ENCODE measurements at places on chromosomes 16 and 17. TPM values are rescaled to one million over a fixed set of nuclear protein-coding genes. Genes with fewer than 3 reads are reported as not detected.

DNA sequence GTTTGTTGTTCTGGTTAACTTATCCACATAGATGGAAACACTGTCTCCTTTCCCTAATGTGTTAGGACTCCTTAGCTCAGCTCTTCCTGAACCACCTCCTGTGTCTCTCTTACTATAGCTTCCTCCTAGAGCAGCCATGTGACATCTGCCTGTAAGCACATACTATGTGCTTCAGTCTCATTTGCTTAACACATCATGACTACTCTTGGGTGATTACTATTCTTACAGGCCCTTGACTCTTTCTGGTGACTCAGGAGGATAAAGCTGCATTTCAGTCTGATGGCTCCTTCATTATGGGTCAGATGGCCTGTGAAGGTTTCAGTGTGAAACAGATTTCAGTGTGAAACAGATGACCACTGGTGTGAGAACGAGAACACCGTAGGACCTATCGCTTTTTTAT is 320 bp upstream of the KRTAP4-2 start:
- no peaks in the 10 kb centered on the region for H3K27me3 ChIP-seq
- no peak overlapping the region for H3K4me3 ChIP-seq
- no peak overlapping the region for H3K27ac ChIP-seq
- H3K4me1 ChIP-seq = no peaks in the 10 kb centered on the region
- H3K36me3 ChIP-seq = no peaks in the 10 kb centered on the region

GRCh38 chr17:17535957-17536356 is 39.8 kb upstream of the RASD1 start:
- no peak overlapping the region for H3K4me3 ChIP-seq
- no peaks in the 10 kb centered on the region for H3K27me3 ChIP-seq
- H3K4me1 ChIP-seq = peaks cover 43% of the 10 kb centered on the region
- peak overlapping the region; percentile 52 for H3K27ac ChIP-seq
- DNase-seq = peak; percentile 90

GRCh38 chr17:2090210-2090641 is 35.3 kb downstream of the HIC1 start:
- peaks cover 28% of the 10 kb centered on the region for H3K4me1 ChIP-seq
- H3K36me3 ChIP-seq = no peaks in the 10 kb centered on the region
- no peak overlapping the region for H3K4me3 ChIP-seq
- H3K27me3 ChIP-seq = no peaks in the 10 kb centered on the region

- H3K36me3 ChIP-seq = no peaks in the 10 kb centered on the region
- no peaks in the 10 kb centered on the region for H3K4me1 ChIP-seq
- no peak overlapping the region for H3K27ac ChIP-seq
- H3K4me3 ChIP-seq = no peak overlapping the region
- DNase-seq = no peak
- no peaks in the 10 kb centered on the region for H3K27me3 ChIP-seq
Observed at GRCh38 chr16:24062270-24062817, 193.8 kb upstream of the CACNG3 start.

- H3K27ac ChIP-seq = no peak overlapping the region
- no peak for DNase-seq
- H3K36me3 ChIP-seq = no peaks in the 10 kb centered on the region
Observed at GRCh38 chr16:67710607-67711006, 8.5 kb downstream of the GFOD2 start.

DNA sequence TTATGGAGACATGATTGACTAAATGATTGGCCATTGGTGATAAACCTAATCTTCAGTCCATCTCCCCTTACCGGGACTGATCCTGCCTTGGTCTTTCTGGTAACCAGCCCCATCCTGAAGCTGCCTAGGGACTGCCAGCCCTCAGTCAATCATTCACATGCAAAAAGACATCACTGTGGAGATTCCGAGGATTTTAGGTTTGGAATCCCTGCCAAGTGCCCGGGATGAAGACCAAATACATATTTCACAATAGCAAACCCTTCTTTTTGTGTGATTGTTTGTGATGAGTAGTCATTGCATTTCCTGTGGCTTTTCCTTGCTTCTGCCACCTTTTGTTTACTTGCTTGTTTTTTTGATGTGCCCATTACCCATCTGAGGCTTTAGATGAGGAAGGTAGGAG is 44.0 kb downstream of the EPN2 start:
- no peaks in the 10 kb centered on the region for H3K36me3 ChIP-seq
- no peaks in the 10 kb centered on the region for H3K4me1 ChIP-seq
- H3K27me3 ChIP-seq = no peaks in the 10 kb centered on the region
- no peak for DNase-seq
- no peak overlapping the region for H3K27ac ChIP-seq
- H3K4me3 ChIP-seq = no peak overlapping the region

UTP18 gene
- total RNA-seq = 9.9 TPM

BCAS3 gene
- total RNA-seq = 27.7 TPM

CLEC18B gene
- 1.5 TPM for total RNA-seq

EPN3 gene
- 9.2 TPM for total RNA-seq

P2RX5 gene
- 0.20 TPM for total RNA-seq

KRTAP1-3 gene
- total RNA-seq = not detected

All from pancreas (tissue), 10 donors.